ENCODE measurements at places on chromosomes 2 and 18.

GRCh38 chr2:220473611-220474010, 846.2 kb downstream of the SLC4A3 start:
- no peak for DNase-seq
- H3K27ac ChIP-seq = no peak overlapping the region
- H3K36me3 ChIP-seq = no peaks in the 10 kb centered on the region

GRCh38 chr2:182115258-182115657, 129.6 kb downstream of the PPP1R1C start:
- no peak overlapping the region for H3K4me3 ChIP-seq
- no peak for DNase-seq
- no peaks in the 10 kb centered on the region for H3K4me1 ChIP-seq
- H3K27ac ChIP-seq = no peak overlapping the region
- no peaks in the 10 kb centered on the region for H3K36me3 ChIP-seq

- H3K4me1 ChIP-seq = no peaks in the 10 kb centered on the region
- H3K36me3 ChIP-seq = no peaks in the 10 kb centered on the region
- H3K27ac ChIP-seq = no peak overlapping the region
Observed at GRCh38 chr2:7709907-7710306, 792.7 kb downstream of the RNF144A start.

DNA sequence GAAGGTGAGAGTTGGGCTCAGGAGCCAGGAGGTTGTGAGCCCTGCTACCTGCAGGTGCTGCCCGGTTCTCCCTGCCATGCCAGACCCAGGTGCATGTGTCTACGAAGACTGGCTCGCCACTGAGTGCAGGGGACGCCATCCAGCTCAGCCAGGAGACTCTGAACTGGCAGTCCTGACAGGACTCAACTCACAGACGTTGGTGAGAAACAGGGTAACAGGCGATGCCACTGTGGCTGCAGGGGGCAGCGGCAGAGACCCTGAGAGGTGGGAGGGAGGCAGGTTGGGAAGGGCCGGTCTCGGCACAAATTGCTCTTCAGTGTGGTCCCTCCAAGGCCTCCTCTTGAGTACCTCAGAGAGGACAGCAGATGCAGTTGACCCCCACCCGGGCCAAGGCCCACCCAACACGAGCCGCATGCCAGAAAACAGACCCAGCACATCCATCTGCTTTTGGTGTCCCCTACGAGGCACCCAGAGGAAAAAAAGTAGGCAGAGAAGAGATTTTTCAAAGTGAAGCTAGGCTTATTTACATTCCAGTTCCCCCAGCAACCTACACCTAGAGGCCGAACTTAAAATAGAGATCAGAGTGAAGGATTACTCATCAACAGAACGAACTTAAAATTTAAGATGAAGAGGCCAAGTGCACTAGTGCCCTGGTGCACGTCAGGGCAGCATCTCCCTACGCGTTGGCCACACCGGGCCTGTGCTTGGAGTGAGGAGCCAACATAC, 184.8 kb downstream of the SEPTIN10 start:
- H3K27ac ChIP-seq = no peak overlapping the region
- H3K27me3 ChIP-seq = peaks cover 6% of the 10 kb centered on the region
- no peak for DNase-seq

DNA sequence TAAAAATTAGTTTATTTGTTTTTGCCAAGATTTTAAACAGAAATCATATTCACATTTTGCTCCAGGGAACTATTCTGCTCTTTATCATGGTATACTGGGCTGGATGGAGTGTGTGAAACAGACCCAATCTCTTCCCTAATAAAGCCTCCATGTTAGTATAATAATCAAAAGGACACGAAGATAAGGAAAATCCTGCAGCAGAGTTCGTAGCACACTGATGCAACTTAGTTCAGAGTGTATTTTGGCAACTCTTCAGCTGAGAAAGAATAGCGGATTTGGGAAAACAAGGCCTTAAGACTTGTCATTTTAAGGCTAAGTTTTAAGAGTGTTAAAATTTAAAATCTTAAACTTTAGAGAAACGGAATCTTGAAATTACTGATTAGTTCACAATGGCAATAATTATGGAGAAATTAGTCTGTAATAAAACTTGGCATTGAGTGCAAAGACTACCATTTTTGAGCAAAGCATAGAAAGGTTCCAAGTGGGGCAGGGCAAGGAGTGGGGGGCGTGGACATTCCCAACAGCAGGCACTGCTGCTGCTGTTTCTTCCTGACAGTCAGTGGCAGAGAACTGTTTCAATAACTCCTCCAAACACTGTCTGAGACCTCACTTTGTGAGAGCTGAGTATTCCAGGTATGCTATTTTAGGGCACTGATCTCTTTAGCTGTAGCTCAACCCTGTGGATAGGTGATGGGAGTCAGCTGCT, 225.0 kb downstream of the HRH4 start:
- H3K4me1 ChIP-seq = no peaks in the 10 kb centered on the region
- no peaks in the 10 kb centered on the region for H3K27me3 ChIP-seq
- no peak for DNase-seq
- no peaks in the 10 kb centered on the region for H3K36me3 ChIP-seq
- H3K4me3 ChIP-seq = no peak overlapping the region
- H3K27ac ChIP-seq = no peak overlapping the region

DNA sequence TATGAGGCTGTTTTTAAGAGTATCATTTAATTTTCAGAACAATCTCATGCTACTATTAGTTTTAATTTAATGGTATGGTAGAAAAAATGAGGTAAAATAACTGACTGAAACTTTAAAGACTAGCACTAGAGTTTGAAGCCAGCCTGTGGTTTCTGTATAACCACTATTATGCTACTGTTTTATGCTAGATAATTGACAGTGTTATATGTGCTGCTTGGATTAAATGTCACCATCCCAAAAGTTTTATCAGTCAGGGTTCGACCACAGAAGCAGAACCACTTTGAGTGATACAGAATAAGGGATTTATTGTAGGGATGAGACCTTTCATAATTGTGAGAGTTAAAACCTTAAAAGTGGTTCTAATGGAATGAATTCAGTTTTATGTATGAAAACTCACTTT, 271.6 kb downstream of the PTGR3 start:
- no peaks in the 10 kb centered on the region for H3K4me1 ChIP-seq
- no peak overlapping the region for H3K4me3 ChIP-seq
- no peaks in the 10 kb centered on the region for H3K36me3 ChIP-seq
- H3K27ac ChIP-seq = no peak overlapping the region

DNA sequence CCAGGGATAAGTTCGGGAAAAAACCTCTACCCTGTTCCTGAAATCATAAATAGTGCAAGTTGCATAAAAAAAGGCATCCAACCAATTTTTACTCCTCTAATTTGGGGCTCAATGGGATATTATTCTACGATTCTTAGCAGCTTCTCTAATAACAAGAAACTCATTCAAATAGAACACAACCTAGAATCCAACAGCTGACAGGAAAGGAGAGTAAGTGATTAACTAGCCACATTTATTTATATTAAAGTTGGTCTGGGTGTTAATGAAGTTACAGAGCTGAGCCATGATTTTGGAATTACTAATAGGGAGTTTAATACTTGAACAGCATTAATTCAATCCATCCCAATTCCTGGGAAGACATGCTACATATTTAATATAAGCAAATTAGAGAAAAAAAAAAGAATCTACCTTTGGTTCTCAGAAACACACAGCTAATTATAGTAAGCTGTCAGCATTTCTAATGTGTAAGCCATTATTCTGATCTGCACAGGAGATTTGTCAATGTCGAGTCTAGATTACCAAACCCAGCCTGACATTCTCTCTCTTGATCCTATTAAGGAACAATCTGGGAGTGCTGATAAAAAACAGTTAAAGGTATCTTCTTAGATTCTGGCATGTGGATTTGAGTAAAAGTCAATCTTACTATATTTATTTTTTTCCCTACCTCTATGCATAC, 267.7 kb downstream of the NBAS start:
- H3K36me3 ChIP-seq = peaks cover 4% of the 10 kb centered on the region
- H3K4me1 ChIP-seq = no peaks in the 10 kb centered on the region
- DNase-seq = no peak

GRCh38 chr2:24048769-24049484, 614 bp upstream of the FKBP1B start:
- H3K27ac ChIP-seq = no peak overlapping the region
- peaks cover 32% of the 10 kb centered on the region for H3K27me3 ChIP-seq
- H3K36me3 ChIP-seq = no peaks in the 10 kb centered on the region

- DNase-seq = no peak
Observed at GRCh38 chr18:80171054-80171872, 62.2 kb downstream of the ADNP2 start.

- peaks cover 8% of the 10 kb centered on the region for H3K4me1 ChIP-seq
- no peak overlapping the region for H3K4me3 ChIP-seq
- no peak overlapping the region for H3K27ac ChIP-seq
- no peaks in the 10 kb centered on the region for H3K27me3 ChIP-seq
- peak; percentile 70 for DNase-seq
Observed at GRCh38 chr2:74919827-74920226, 38.6 kb upstream of the POLE4 start.

- H3K27ac ChIP-seq = no peak overlapping the region
- peak; percentile 17 for DNase-seq
- peaks cover 79% of the 10 kb centered on the region for H3K4me1 ChIP-seq
- no peaks in the 10 kb centered on the region for H3K36me3 ChIP-seq
- H3K4me3 ChIP-seq = no peak overlapping the region
- peaks cover 20% of the 10 kb centered on the region for H3K27me3 ChIP-seq
Observed at GRCh38 chr2:2686222-2686621, 355.1 kb upstream of the MYT1L start.

DNA sequence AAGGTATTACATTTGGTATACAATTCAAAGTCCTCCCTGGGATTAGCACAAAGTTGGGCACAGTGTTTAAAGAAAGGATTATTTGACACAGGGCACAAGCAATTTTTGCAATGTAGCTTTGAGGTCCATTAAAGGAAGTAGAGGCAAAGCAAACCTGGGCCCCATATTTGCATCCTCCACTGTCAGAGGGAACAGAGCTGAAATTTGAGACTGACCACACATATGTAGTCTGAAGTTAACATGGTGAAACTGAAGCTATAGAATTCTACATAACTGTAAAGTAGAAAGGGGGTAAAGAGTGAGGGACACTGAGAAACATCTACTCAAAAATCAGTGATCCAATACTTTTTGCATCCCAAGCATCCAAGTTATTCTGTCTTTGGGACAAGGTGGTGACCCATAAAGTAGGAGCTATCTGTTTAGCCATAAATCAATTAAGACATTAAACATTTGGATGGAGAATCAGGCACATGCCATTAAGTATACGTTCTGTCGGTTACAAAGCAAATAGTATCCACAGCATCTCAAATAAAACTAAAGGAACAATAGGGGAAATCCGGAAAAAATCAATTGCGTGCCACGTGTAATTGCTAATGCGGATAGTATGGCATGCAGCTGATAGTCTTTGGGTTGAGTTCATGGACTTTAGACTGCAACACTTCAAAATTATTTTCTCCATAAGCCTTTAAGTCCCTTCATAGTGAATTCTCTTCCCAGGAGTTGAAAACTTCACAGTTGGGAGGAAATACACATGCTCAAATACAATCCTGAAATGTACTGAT, 72.6 kb downstream of the PLEKHM3 start:
- H3K27ac ChIP-seq = no peak overlapping the region
- no peaks in the 10 kb centered on the region for H3K4me1 ChIP-seq
- DNase-seq = no peak
- no peaks in the 10 kb centered on the region for H3K36me3 ChIP-seq

DNA sequence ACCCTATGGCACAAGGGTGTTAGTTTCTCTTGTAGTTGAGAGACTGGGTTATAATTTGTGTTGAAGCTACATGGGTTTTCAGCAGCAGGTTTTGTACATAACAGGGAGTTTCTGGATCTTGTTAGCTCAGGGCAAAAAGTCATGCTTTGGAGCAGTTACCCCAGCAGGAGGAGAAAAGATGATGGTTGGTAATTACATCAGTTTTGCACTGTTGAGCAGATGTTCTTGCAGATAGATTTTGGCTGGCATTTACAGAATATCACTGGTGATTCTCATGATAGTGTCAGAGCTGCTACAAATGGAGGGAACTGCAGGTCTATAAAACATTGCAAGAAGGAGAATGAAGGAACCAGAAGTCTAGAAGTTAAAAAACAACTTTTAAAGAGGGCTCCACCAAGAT, 215.2 kb upstream of the ATP5MC3 start:
- no peak for DNase-seq
- no peak overlapping the region for H3K27ac ChIP-seq
- no peaks in the 10 kb centered on the region for H3K36me3 ChIP-seq
- H3K4me1 ChIP-seq = no peaks in the 10 kb centered on the region
- H3K4me3 ChIP-seq = no peak overlapping the region

- no peaks in the 10 kb centered on the region for H3K4me1 ChIP-seq
- DNase-seq = no peak
- H3K27me3 ChIP-seq = no peaks in the 10 kb centered on the region
- no peaks in the 10 kb centered on the region for H3K36me3 ChIP-seq
- no peak overlapping the region for H3K4me3 ChIP-seq
Observed at GRCh38 chr2:64338910-64339500, 115.0 kb upstream of the LGALSL start.

DNA sequence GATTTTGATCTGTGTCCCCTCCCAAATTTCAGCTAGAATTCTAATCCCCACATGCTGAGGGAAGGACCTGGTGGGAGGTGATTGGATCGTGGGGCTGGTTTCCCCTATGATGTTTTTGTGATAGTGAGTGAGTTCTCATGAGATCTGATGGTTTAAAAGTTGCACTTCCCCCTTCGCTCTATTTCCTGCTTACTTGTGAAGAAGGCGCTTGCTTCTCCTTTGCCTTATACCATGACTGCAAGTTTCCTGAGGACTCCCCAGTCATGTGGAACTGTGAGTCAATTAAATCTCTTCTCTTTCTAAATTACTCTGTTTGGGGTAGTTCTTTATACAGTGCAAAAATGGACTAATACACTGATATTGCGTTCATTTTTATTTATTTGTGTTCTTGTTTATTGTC, 636.8 kb upstream of the LINC00305 start:
- H3K4me1 ChIP-seq = no peaks in the 10 kb centered on the region
- H3K27me3 ChIP-seq = no peaks in the 10 kb centered on the region

DNA sequence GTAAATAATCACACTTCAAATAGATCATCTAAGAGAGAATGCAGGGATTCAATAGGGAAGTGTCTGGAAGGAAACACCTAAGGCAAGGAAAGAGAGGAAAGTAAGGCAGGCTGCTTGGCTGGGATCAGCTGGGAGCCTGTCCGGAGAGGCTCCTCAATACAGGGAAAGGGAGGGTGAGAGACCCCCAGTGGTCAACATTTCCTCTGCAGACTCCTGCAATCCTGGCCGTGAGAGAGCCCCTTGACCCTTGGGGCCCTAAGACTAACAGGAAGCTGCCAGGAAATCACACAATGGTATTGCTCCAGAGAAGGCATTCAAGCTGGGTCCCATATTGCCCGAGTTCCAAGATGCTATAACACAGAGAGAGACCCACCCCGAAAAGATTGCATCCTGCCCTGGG, 549.4 kb downstream of the NYAP2 start:
- no peaks in the 10 kb centered on the region for H3K36me3 ChIP-seq
- H3K4me3 ChIP-seq = no peak overlapping the region
- no peaks in the 10 kb centered on the region for H3K4me1 ChIP-seq
- peaks cover 2% of the 10 kb centered on the region for H3K27me3 ChIP-seq
- no peak for DNase-seq

GRCh38 chr2:148244593-148245292, 223.9 kb downstream of the MBD5 start:
- H3K4me3 ChIP-seq = no peak overlapping the region
- H3K36me3 ChIP-seq = no peaks in the 10 kb centered on the region
- H3K27me3 ChIP-seq = no peaks in the 10 kb centered on the region
- H3K27ac ChIP-seq = no peak overlapping the region
- no peaks in the 10 kb centered on the region for H3K4me1 ChIP-seq

Data from T-cell (primary cell).